AML-193 (cell line): ENCODE measurements at places on chromosomes 3 and 15.

GRCh38 chr3:108406063-108406660 is 104.2 kb downstream of the MYH15 start:
- peak; percentile 92 for DNase-seq

DNA sequence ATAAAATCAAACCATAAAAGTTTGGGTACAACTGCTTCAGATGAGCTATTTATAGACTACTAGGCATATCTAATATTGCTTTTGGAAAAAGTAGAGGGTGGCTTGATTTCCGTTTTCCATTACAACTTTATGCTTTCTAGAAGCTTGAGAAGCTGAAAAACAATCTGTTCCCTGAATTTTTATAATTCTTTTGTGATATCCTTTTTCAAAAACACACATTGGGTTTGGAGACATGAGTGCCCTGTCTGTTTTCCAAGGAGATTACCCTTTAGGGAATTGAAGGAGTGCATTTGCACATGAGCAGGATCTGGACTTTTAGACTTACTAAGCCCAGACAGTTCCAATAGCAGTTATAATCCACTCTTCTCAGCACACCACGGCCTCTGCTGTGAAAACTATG is 49.5 kb upstream of the FILIP1L start:
- no peak for DNase-seq

DNA sequence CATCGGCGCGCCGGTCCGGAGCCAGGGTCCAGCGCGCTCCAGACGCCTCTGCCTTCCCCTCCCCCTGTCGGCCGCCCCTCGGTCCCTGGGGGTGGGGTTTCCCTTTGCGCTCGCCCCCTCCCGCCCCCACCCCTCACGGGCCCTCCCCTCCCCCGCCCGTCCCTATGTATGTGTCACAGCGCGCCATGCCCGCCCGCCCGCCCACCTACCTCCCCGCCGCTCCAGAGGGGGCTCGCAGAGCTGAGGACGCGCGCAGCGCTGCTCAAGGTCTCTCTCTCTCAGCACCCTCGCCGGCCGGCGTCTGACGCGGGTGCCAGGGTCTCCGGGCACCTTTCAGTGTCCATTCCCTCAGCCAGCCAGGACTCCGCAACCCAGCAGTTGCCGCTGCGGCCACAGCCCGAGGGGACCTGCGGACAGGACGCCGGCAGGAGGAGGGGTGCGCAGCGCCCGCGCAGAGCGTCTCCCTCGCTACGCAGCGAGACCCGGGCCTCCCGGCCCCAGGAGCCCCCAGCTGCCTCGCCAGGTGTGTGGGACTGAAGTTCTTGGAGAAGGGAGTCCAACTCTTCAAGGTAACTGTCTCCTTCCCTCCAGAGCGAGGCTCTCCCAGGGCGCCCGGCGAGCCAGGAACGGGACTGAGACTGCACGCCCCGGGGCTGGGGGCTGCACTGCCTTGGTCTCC is at the start of gene ACAN:
Gene ACAN (plus strand): TSS at position 196 of the 679 bp plus-strand sequence. CDS start 32,771 bp downstream, outside the sequence.
- no peak for DNase-seq

DNA sequence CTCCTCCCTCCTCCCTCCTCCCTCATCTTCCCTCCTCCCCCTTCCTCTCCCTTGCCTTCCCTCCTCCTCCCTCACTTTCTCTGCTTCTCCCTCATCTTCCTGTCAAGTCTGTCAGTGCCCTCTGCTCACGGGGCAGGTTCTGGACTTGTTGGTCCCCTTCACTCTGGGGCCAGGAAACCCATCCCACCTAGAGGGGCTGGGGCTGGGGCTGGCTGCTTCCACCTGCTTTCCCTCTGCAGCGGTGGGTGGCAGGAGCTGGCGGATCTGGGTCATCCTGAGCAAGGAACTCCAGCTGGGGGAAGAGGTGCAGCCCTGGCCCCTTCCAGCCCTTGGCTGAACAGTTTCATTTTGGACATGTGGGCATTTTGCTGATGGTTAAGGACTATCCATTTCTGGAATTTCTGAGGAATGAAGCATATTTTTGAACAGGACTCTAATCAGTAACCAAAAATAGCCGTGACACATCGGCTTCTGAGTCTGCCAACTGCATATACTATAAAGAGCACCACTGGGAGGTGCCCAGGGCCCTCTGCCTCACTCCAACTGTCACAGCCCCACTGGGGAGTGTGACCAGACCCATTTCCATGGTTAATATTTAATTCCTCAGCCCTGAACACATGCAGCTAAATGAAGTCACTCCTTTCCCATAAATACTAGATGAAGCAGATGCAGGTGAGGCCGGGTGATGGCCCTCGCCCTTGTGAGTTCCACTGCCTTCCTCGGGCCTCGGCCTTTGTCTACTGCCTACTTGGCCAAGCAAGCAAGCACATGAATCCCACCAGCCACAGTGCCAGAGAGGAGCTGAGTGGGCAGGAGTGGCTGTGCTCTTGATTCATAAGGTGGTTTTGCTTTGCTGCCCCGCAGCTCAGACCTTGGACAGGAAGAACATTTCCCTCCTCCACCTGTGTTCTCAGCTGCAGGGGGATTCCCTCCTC is 39.8 kb downstream of the CHDH start:
- DNase-seq: no peak

- DNase-seq: no peak
Measured at GRCh38 chr3:140467796-140468315, 210.0 kb upstream of the TRIM42 start.

- peak; percentile 4 for DNase-seq
Measured at GRCh38 chr3:53518495-53518981, 24.1 kb downstream of the CACNA1D start.

- DNase-seq: no peak
Measured at GRCh38 chr3:183764847-183765731, 60.3 kb downstream of the MAP6D1 start.

DNA sequence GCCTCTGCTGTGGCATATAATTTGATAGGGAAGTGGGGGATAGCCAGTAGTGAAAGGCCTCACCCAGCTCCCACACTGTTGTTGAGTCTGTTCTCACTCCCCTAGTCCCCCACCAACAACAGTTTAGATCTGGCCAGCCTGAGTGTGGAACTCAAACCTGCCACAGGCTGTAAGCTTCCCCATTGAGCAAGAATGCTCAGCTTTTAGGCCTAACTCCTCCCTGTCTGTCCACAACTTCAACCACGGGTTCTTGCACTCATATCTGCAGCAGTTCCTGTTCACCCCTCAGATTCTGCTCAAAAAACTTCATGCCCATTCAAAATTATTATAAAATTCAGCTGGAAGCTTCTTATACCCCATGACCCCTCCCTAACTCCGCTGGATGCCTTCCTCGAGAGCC is 975.1 kb downstream of the NSUN3 start:
- DNase-seq: no peak

- no peak for DNase-seq
Measured at GRCh38 chr3:79109754-79110153, 658.0 kb downstream of the ROBO1 start.

- DNase-seq: no peak
Measured at GRCh38 chr15:98067339-98067738, 106.8 kb downstream of the ARRDC4 start.

GRCh38 chr15:35737441-35737840 is 191.5 kb upstream of the DPH6 start:
- DNase-seq: no peak

DNA sequence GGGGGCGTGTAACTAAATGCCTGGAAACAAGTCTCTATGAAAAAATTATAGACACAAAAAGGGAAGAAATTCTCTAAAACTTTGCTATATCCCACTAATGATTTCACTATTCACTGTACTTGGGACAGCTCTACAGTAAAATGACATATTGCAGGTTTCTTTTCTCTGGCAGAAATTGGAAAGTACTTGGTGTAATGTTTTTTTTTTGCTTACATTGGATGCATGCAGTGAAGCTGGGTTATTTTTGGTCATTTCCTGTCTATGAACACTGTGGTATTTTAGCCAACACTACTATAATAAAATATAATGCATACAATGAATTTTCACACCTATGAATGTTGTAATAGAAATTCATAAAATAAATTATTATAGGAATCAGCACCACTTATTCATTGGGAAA is 109.7 kb downstream of the LRRC49 start:
- no peak for DNase-seq

DNA sequence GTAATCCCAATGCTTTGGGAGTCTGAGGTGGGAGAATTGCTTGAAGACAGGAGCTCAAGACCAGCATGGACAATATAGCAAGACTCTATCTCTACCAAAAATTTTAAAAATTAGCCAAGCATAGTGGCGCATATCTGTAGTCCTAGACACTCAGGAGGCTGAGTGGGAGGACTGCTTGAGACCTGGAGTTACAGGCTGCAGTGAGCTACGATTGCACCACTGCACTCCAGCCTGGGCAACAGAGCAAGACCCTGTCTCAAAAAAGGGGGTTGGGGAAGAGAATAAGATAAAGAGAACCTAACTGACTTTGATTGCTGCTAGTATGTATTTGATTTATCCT is 755 bp downstream of the CD200R1 start:
- DNase-seq: no peak

GRCh38 chr3:28840976-28841376 is 439.9 kb upstream of the RBMS3 start:
- DNase-seq: no peak

- DNase-seq: no peak
Measured at GRCh38 chr3:146156095-146156494, 4.9 kb downstream of the PLOD2 start.

DNA sequence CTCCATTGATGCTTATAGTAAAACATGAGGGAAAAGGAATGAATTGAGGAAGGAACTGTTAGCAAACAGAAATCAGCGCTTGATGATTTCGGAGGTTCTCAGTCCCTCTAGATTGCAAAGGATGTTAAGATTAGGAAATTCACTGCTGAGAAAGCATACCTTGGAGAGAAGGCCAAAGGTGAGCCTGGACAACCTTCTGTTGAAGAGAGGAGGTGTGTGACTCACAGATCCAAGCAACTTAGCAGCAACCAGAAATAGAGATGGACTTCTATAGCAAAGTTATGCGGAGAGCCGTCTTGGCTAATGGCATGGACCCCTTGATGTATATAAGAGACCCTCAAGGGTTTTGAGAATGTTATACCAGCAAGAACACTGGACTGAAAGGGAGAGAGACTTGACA is 114.3 kb downstream of the EEFSEC start:
- DNase-seq: no peak

DNA sequence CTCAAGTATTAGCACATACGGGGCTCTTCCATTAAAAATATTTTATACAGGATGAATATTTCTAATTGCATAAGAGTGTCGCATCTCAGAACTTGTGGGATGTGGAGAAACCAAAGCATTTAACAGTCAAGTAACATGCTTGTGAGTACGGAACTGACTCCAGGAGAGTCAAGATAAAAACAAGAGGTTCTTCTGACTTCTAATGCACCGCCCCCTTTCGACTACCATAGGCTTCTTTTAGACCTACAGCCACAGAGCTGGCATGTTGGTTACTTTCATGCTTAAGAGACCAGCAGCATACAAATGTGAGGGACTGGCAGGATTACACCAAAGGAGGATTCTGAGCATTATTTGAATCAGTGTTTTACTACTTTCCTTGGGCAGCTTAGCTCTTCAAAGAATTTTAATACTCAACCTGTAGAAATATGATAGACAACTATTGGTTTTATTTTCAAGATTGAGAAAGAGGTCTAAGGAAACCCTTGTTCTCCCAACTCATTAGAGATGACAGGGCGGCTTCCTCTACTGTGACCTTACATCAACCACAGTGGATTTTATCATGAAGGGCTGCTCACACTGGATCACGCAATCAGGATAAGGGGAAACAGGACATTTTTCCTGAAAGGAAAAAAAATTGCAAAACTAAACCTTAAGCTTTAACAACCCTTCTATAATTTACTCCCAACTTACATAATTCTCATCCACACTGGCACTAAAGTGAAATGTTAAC is 14.0 kb downstream of the ETV5 start:
- no peak for DNase-seq

DNA sequence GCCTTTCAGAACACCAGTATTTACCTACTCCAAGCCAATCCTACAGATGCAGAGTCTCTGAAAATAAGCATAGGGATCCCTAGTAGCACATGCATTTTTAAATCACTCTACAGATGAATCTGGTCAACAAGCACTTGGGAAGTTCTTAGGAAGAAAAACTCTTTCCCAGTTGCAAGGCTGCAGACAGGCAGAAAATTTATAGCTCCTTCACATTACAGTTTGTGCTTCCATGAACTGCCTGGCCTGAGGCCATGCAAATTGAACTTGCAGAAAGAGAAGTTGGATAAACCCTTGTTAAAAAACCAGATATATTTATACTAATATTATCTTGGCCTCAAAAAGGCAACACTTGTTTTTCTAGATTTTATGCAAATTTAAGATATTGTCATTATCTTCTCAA is 256.9 kb downstream of the EPHA3 start:
- DNase-seq: no peak

DNA sequence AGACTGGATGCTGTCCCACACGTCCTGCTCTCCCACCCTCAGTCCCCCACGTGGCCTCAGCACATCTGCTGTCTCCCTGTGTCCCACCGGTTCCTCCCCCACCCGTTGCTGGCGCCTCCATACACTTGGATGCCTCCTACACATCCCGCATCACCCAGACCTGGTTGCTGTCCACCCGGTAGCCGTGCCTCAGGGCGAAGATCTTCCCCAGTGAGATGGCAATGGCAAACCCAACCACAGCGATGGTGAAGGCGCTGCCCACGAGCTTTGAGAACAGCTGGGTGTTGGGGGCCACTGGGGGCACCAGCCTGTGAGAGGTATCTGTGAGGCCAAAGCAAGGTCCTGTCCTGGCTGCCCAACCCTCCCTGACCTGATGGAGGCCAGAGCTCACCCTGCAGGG is 4.4 kb downstream of the SLC26A6 start:
- DNase-seq: no peak
